ENCODE measurements at places on chromosomes 6 and 20. TPM values are rescaled to one million over a fixed set of nuclear protein-coding genes. Genes with fewer than 3 reads are reported as not detected.
A peak's percentile ranks its signal among the peaks of the same experiment; 100 is the strongest.

DNA sequence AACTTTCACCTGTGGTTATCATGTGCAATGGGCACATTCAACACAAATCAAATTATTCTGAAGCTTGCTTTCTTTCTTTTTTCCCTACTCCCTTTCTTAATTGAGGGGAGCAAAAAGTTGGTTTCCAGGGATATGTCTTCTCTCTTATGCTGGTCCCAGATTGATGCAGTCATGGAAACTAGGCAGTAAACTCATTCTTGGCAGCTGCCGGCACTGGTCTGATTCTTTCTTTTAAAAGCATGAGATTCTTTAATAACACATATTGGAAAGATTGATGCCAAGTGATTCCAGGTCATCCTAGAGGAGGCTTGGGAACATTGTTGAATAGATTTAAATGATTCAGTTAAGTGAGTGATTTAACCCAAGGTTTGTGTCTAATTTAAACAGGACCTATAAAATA lies 29.0 kb downstream of the PTPRA start:
- no peak for DNase-seq
- H3K27me3 ChIP-seq = no peaks in the 10 kb centered on the region
- no peak overlapping the region for H3K27ac ChIP-seq
- no peaks in the 10 kb centered on the region for H3K36me3 ChIP-seq
- H3K4me3 ChIP-seq = no peak overlapping the region

DNA sequence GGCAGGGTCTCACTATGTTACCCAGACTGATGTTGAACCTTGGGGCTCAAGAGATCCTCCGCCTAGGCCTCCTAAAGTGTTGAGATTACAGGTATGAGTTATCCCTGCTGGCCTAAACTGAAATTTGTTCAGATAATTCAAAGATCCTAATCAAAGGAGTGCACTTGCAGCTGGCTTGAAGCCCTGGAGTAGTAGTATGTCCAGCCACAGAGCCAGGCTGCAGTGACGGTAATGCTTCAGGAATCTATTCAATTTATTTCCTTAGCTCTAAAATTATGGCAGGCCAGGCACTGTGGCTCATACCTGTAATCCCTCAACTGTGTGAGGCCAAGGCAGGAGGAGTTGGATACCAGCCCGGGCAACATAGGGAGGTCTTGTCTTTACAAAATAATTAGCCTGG lies 1.4 kb upstream of the DDX43 start:
- H3K4me3 ChIP-seq = no peak overlapping the region

DNA sequence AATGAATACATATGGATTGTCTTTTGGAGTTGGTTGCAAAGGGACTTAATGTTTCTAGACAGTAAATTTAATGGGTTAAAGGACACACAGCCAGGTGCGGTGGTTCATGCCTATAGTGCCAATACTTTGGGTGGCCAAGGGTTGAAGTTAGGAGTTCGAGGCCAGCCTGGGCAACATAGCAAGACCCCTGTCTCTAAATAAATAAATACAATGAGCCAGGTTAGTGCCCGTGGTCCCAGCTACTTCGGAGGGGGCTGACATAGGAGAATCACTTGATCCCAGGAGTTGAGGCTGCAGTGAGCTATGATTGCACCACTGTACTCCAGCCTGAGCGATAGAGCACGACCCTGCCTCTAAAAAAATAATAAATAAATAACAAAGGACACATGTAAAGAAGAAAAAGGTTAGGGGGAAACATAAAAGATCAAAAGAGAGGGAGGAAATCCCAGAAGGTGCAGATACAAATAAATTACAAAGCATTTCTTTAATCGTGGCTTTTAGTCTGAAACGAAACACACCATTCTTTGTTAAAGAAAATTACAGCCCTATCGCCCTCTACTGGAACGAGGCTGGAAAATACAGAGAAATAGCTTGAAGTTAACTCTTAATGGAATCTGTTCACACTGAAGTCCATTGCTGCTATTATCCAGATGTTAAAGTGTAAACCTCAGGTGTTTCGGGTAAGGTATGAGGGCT lies 42.6 kb upstream of the SCML4 start:
- no peak overlapping the region for H3K4me3 ChIP-seq
- peaks cover 3% of the 10 kb centered on the region for H3K4me1 ChIP-seq
- no peak overlapping the region for H3K27ac ChIP-seq
- H3K36me3 ChIP-seq = peaks cover 8% of the 10 kb centered on the region
- no peaks in the 10 kb centered on the region for H3K27me3 ChIP-seq
- peak; percentile 34 for DNase-seq

The DACT2 gene
- not detected for total RNA-seq

- no peaks in the 10 kb centered on the region for H3K27me3 ChIP-seq
- H3K4me3 ChIP-seq = no peak overlapping the region
- no peaks in the 10 kb centered on the region for H3K36me3 ChIP-seq
- no peak overlapping the region for H3K27ac ChIP-seq
- no peak for DNase-seq
These were observed 120.3 kb upstream of the LGSN start for GRCh38 chr6:63440057-63440456.

The ALDH5A1 gene
- 0.36 TPM for total RNA-seq

DNA sequence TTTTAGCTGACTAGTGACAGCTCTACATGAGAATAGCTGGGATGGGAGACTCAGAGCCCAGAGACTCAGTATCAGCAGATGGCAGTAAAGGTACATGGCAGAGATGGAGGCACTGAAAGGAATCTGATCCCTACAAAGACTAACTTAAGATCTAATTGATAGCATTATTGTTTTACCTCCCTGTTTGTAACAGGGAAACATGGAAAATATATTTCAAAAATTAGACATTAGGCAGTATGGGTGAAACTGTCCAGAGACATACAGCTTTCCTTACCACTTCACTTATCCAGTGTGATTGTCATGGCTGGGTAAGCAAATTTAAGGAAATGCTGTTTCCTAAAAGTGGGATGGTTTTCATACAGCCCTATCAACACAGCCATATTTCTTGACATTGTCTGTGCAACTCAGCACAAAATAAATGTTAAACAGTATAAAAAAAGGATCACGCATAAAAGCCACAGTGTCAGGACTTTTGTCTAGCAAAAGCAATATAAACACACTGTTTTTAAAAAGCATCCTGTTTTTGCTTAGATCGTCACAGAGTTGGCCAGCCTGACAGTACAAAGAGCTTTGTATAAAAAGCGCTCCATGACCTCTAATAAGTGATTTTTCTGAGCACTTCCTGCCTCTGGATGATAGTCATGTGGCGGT lies 376.9 kb downstream of the PHF3 start:
- no peaks in the 10 kb centered on the region for H3K4me1 ChIP-seq
- no peak overlapping the region for H3K4me3 ChIP-seq
- no peak overlapping the region for H3K27ac ChIP-seq
- no peaks in the 10 kb centered on the region for H3K27me3 ChIP-seq
- no peaks in the 10 kb centered on the region for H3K36me3 ChIP-seq

The ZC3H12D gene
- total RNA-seq = not detected

GRCh38 chr6:46015119-46015968 lies at the start of gene CLIC5:
TSS of gene CLIC5 (minus strand) at chr6:46015860. CDS start at chr6:46015542, 318 bp downstream.
- no peak for DNase-seq
- H3K27ac ChIP-seq = no peak within 1 kb of the TSS
- no peaks in the 10 kb centered on the region for H3K36me3 ChIP-seq
- H3K4me3 ChIP-seq = no peak within 1 kb of the TSS

Data from IMR-90 (cell line).